Stimulated activated CD4-positive, alpha-beta T cell treated with anti-CD3 and anti-CD28 coated beads, Interleukin-2, amount 100 ng/mL, for 24 hours (primary cell): ENCODE measurements at places on chromosomes 3 and 15.

DNA sequence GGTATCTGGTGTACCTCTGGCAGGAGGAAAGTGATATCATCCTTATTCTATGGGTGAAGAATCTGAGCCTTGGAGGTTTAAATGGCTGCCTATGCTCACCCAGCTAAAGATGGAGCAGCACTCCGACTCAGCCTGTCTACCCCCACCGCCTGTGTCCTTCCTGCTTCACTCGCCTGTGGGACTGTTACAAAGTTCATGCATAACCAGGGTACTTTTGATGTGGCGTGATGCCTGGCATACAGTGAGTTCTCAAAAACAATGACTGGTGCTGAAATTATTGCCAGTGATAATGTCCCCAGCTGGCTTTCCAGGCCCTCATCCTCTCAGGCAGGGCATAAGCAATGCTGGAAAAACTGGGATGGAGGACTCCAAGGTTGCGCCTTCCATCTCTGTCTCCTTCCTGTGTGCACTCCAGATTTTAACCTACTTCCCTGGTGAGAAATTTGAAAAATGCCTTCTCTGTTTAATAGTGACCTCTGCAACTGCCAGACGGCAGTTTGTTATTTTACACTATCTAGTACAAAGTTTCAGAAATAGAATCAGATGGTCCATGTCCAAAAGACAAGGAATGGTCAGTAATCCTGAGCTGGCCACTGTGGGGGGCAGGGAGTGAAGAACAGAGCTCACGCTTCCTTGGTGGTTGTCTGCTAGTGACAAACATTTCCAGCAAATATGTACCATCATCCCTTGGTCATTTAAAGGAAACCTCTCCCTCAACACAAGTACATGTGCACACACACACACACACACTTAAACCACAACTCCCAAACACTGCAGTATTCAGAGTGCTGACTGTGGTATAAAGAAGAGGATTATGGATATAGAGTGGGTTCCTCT is 86.5 kb upstream of the NMNAT3 start:
- DNase-seq, result no peak

DNA sequence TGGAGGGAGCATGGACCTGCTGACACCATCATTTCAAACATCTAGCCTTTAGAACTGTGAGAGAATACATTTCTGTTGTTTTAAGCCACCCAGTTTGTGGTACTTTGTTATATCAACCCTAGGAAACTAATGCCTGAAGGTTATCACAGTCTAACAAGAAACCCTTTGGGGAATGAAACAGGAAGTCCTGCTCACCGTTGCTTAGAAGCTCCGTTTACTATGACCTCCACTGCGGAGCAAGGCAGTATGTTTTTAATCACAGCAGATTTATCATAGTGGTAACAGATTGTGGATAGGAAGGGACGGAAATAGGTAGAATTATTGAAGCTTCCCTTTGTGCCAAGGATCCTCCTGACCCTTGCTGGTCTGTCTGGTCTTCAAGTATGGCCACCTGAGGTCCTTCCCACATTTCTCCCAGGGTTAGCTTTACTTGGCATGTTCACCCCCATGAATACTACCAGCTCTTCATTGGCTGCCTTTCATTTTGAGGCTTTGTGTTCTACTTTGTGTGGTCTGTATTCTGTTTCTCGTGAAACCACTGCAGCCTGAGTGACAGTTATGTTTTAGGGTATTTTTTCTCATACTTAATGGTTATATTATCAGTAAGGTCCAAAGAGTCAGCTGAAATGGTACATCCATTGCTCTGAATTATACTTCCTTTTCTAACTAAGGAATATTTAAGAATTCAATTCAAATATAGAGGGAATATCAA is 201.6 kb downstream of the CHST2 start:
- DNase-seq, result no peak

GRCh38 chr15:38662033-38662802 is 97.6 kb upstream of the RASGRP1 start:
- DNase-seq, result no peak

DNA sequence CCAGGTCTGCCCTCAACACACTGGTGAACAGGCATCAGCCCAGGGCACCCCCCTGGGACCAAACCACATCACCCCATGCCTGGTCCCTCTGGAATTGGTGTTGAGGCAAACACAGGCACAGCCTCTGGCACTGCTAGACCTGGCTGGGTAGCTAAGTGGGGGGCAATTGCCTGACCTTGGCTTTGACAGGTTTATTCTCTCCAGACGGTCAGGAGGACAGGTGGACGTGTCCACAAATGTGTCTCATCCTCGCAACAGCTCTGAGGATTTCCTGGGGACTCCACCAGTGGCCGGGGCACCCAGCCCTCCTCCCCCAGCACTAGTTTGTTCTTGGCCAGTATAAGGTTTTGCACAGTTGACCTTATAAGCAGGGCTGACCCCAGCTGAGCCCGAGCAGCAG is 31.3 kb downstream of the TKT start:
- no peak for DNase-seq

GRCh38 chr3:112308151-112308911 is 14.3 kb upstream of the SLC9C1 start:
- no peak for DNase-seq

GRCh38 chr3:195258449-195259153 is 12.4 kb downstream of the XXYLT1 start:
- no peak for DNase-seq

DNA sequence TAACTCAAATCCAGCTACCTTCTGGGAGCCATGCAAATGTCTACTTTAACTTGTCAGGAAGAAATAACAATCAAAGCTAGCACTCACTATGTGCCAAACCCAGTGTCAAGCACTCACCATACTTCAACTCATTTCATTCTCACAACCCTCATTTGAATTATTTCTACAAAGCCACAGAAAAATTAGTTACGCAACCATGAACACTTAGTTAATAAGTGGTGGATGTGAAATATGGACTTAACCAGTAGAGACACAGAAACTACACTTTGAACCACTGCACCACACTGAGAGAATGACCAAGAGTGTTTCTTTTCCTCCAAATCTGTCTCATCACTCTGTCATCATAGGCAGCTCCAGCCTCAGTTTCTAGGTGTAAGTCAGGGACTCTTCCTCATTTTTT is 91.0 kb upstream of the MBNL1 start:
- DNase-seq, result no peak

GRCh38 chr3:24622138-24622537 is 127.5 kb upstream of the THRB start:
- DNase-seq, result no peak

- DNase-seq, result no peak
Observed at GRCh38 chr3:177294221-177294620, 96.9 kb upstream of the TBL1XR1 start.

DNA sequence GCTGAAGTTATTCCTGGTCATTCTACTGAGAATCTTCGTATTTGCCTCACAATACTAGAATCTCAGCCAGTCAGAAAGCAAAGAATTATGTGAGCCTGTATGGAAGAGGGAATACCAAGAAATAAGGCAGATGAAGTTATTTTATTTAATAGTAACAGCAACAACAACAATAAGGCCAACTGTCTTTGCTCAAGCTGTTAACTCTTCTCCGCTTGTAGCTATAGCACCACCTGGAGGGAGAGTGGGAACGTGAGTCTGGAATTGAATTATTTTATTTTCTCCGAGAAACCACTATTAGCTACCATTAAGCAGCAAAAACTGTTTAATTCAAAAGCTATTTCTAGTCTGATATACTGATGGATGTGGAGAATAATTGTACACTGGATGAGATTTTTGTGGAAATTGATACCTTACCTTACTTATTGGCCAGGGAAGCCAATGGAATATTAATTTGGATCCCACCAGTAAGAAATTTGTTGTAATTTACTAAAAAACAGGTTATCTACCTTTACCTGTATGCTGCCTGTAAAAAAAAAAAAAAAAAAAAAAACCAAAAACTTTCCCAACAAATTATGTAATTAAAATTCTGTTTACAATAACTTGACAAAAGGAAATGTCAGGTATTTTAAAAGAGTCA is 50.1 kb downstream of the CALML4 start:
- DNase-seq, result no peak

DNA sequence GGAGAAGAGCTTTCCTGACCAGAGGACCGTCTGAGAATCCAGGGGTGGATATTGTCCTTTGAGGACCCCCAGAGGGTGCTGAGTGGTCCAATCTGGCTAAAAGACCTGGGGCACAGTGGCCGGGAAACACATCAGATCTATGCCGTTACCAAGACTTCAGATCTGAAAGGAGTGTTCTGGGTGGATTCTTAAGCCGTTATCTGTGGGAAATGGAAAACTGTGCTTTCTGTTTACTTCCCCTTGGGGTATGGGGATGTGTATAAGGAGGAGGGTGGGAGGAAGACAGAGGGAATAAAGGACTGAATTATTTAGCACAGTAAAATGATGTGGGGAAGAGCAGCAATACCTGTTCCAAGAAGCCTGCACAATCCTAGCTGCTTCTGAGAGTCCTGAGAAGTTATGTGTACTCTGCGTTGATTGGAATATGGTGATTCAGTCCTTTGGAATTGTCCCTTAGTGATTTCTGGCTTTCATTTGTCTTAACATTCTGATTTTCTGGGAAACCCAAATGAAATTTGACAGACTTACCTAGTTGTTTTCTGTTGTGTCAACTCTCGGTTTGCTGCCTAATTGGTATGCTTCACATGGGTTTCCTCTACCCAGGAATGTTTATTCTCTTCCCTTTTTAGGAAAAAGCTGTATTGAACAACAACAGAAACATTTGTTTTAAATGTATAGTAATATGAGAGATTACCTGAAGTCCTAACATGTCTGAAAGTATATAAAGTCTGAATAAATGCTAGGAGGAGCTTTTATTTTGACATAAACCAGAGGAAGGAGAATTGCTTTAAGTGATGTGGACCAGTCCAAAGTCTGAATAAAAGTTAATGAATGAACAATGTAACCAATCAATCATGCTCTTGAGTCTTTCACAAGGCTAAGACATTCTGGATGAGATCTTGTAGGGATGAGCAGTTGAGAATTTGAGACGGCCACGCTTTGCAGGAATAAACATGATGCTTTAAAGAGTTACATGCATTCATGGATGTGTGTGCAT is 427.1 kb upstream of the C2CD4B start:
- DNase-seq, result no peak

- DNase-seq, result no peak
Observed at GRCh38 chr3:13263770-13264467, 156.2 kb downstream of the NUP210 start.

DNA sequence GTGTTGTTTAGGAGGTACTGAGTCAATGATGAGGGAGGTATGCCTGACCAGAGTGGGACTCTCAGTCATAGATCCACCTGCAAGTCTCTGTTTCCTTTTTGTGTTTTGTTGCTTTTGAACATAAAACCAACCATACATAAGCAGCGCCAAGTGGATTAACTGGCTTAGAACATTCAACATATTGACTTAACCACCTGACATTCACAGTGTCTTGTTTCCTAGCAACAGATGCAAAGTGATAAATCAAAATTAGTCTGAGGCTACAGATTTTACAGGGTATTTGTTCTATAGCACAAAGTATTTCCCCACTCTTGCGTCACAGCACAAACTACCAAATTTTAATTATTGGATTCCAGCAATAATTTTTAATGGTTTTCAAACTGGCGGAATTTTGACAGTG is 283.8 kb downstream of the BBX start:
- DNase-seq, result no peak

DNA sequence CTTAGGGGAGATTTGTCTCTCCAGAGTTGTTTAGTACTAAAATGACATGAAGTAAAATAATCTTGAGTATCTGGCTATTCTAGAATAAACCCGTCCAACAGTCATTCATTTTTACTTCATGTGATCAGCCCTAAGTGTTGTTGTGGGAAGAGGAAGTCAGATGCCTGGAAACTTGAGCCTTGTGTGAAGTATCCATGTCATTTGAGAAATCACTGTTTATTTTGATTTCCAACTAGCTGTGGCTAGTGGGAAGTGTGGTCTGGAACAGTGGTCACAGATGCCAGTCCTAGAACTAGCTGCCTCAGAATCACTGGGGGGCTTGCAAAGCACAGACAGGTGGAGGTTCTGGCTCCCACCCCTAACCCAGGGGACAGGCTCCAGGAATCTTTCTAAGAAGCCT is 77.7 kb upstream of the LIMD1 start:
- DNase-seq, result no peak

DNA sequence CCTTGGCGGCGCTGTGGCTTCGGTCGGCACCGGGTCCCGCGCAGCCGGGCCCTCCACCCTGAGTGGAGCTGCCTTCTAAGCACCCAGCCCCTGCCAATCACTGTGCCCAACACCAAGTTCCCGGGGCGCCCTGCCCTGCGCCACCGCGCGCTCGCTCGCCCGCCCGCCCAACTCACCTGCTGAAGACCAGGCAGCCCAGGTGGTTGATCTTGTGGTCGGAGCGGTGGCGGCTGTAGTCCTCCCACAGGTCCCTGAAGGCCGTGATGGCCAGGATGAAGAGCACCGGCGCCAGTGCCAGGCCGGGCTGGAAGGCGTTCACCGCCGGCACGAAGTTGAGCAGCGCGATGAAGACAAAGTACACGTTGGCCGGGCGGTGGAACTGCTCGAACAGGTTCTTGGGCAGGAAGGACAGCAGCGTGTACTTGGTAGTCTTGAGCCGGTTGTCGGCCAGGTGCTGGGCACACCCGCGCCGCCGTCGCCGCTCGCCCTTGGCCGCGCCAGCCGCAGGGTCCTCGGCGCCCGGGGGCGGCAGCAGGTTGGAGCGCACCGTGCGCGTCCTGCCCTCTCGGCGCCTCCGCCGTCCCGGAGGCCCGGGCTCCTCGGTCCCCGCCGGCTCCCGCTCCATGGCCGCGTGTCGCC is 536 bp downstream of the ATP10A start:
- peak; percentile 60 for DNase-seq

- peak; percentile 17 for DNase-seq
Observed at GRCh38 chr3:44529927-44530326, 25.1 kb upstream of the ZKSCAN7 start.

- no peak for DNase-seq
Observed at GRCh38 chr3:154872074-154872473, 208.0 kb upstream of the MME start.

- DNase-seq, result no peak
Observed at GRCh38 chr3:148682997-148683396, 14.7 kb upstream of the AGTR1 start.

DNA sequence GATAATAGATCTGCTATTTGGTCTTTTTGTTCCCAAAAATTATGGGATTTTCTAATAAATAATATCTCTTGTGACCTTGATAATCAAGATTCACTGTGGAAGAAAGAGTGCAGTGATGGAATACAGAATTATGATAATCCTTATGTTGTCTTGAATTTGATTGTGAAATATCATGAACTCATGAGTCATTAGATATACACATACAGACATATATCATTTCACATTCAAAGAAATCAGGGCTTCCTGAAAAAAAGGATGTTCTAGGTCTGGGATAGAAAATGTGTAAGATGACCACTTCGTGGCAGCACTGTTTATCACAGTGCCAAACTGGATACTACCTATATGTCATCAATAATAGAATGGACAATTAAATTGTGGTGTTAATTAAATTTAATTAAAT is 97.7 kb downstream of the DPH6 start:
- no peak for DNase-seq

GRCh38 chr3:102053375-102053989 is 204.2 kb downstream of the NFKBIZ start:
- no peak for DNase-seq

GRCh38 chr3:46958467-46959160 is 17.9 kb downstream of the CCDC12 start:
- DNase-seq, result no peak
